ENCODE measurements at places on chromosomes 3 and 15.

DNA sequence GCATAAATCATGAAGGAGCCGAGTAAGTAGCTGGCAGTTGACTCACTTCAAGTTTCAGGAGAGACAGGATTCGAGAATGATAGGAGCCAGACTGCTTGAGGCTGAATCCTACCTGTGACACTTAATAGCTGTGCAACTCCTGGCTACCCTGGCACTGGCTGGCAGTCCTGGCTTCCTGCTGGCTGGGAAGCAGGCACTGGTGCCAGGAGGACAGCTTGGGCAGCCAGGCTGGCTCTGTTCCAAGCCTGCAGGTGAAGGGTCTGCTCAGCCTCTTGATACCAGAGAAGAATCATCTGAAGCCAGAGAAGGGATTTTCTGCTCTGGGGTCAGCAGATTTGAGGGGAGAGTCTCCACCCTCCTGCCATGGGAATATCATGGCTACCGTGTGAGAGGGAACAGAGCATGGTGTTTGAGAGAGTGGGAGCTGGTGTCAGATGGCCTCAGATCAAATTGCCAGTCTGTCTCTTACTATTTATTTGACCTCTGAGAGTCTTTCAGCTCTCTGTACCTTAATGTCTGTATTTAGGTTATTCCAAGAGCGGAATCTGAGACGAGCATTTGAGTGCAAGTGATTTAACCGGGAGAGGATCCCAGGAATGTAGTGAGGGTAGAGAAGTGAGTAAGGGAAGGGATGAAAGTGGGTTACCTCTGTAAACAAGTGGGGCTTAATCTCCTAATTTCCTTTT, 4.4 kb upstream of the XIRP1 start:
- no peak for DNase-seq

DNA sequence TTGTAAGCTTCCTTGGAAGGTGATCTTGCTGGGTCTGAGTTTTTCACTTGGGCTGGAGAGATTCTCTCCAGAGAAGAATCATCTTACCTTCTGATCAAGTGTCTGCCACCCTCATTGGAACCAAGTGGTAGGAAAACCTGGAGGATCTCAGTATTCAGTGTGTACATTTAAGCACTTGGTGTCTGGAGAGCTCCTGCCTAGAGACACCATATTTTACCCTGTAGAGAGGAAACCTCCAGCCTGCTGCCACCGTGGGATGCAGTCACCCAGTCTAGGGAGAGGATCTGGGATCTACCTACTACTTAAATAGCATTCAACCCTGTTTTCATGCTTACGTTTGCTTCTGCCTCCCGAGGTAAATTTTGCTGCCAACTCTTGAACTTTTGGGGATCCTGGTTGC, 274.3 kb downstream of the SV2B start:
- DNase-seq: no peak

DNA sequence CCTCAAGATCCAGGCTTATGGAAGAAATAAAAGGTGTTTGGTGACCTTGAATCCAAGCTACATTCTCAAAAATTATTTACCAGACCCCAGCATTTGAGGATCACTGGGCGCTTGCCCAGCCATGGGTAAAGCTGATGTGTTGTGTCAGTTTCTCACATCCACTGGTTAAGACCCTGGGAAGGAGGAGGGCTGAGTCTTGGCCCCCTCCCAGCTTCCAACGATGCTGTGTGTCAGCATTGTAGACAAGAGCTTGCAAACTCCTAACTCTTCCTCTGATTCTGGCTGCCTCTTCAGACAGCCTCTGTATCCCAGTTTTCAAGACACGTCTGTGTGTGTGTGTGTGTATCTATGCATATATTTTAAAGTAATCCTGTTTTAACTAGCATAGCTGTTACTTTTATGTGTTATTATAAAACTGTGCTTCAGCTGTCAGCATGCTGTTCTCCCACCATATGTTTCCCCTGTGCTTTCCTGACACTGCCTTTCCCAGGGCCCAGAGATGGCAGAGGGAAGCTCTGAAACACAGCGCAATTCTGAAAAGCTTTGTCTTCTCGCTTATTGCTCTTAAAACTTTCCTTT, 157.3 kb upstream of the LRRN1 start:
- no peak for DNase-seq

DNA sequence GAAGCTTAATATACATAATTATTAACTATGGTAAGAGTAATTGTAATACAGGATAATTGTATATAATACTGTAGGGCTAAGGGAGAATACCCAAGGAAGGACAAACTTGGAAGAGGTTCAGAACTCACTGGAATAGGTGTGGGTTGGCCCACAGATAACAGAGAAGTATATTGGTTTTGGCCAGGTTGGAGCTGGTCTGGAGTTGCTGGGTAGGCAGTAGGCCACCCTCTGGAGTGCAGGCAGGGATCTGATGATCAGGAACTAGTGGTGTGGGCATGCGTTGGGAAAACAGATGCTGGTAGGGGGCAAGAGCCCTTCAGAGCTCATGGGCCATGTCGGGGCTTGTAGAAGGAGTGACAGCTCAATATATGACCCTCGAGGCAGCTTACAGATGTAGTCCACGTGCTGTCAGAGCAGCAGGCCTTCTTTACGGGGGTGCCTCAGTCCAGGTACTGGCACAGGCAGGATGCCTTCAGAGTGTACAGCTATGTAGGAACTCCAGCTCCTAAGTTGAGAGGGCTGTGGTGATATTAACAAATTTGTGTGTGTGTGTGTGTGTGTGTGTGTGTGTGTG, 12.4 kb downstream of the IREB2 start:
- no peak for DNase-seq

- DNase-seq: no peak
Observed at GRCh38 chr15:62068810-62069167, 2.0 kb downstream of the C2CD4A start.

GRCh38 chr3:177102553-177102952, 94.7 kb downstream of the TBL1XR1 start:
- DNase-seq: no peak
